Cerebellum (tissue), 4 donors: ENCODE measurements at places on chromosomes 6 and 20. TPM values are rescaled to one million over a fixed set of nuclear protein-coding genes. Genes with fewer than 3 reads are reported as not detected.

GRCh38 chr6:163288066-163288465 is 126.5 kb upstream of the QKI start:
- DNase-seq = no peak

DNA sequence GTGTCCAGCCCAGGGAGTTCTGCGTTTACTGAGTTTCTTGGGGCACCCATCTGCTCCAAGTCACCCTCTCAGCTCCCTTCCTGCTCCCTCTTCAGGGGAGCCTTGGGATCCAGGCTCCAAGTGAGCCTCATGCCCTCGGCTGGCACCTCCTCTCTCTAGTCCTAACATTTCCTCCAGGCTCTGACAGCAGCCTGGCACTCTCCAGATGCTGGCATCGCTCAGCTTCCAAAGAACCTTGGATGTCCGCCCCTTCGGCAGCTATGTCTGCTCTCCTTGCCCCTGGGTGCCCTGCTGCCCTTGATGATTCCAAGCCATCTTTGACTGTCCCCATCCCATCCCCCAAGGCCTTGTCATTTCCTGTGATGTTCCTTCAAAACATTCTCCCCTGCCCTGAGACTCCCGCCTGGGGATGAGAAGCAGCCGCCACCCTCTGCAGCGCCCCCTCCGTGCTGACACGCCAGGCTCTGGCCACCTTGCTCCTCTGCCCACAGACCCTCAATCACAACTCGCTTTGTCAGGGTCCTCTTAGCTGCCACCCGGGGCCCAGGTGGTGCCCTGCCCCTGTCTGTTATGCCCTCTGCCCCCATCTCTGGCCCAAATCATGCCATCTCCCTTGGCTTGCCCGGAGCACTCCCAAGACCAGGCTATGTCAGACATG is 6.6 kb upstream of the GFRA4 start:
- DNase-seq = no peak

STK38 gene
- total RNA-seq = 19.1 TPM

AMD1 gene
- 71.0 TPM for total RNA-seq

DNA sequence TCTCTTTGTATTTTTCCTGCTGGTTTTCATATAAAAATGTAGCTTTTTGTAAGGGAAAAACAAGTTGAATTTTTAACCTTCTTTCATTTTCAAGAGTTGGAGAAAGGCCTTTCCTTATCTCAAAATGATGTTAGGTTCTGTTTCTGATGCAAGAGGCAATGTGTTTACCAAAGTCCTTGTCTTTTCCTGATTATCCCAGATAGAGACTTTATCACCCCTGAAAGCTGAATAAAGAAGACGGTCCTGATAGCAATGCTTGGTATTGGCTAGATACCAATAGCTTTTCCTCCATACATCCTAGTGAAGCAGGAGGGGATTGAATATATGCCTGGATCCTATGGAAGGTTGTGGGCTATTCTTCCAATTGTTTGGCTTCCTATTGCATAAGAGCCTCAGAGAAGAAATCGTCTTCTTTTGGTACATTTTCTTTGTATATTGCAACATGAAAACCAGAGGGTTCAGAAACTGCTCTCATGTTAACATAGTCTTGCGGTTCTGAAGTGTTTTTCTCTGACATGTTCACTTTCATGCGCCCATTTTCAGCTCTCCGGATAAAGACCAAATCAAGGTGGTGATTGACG is 5.5 kb downstream of the PNLDC1 start:
- DNase-seq = no peak

- no peak for DNase-seq
Observed at GRCh38 chr20:10339609-10340008, 94.4 kb downstream of the MKKS start.
